ENCODE measurements at places on chromosomes 7 and 10. TPM values are rescaled to one million over a fixed set of nuclear protein-coding genes. Genes with fewer than 3 reads are reported as not detected.

ESYT2 gene
- 84.9 TPM for total RNA-seq

TBX20 gene
- total RNA-seq, result 16.0 TPM

OGDHL gene
- 0.14 TPM for total RNA-seq

ITPRID1 gene
- total RNA-seq, result not detected

DNAJC12 gene
- total RNA-seq, result 0.29 TPM

ITIH5 gene
- under 0.01 TPM for total RNA-seq

IFIT2 gene
- total RNA-seq, result 2.7 TPM

CROT gene
- total RNA-seq, result 3.5 TPM

TMEM213 gene
- not detected for total RNA-seq
